ENCODE measurements at places on chromosomes 1 and 21. TPM values are rescaled to one million over a fixed set of nuclear protein-coding genes. Genes with fewer than 3 reads are reported as not detected.

DNA sequence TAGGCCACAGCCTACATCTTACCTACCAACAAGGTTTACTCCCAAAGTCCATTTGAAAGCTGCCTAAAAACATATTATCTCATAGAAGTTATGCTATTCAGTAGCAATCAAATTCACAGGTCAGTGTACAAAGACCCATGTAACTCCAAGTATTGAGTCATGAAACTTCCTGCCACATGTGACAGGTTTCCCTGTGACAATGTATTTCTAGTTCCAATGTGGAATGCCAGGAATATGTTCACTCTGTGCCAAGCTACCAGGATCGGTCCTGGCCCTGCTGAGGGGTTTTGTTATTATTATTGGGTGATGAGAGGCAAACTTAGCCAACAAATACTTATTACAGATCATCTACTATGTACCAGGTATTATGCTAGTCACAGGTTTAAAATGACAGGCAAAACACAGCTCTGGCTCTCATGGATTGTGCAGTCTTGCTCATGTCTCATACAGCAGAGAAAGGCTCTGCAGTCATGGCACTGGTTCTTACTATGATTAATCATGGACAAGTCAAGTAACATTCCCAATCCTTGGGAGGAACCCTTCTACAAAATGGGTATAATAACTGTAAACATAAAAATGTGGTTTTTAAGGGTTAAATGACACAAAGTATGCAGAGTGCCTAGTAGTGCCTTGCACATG lies 22.5 kb downstream of the DPH5 start:
- DNase-seq = peak; percentile 12

KRTAP19-3 gene
- not detected for total RNA-seq

CYP4Z1 gene
- not detected for total RNA-seq

DNA sequence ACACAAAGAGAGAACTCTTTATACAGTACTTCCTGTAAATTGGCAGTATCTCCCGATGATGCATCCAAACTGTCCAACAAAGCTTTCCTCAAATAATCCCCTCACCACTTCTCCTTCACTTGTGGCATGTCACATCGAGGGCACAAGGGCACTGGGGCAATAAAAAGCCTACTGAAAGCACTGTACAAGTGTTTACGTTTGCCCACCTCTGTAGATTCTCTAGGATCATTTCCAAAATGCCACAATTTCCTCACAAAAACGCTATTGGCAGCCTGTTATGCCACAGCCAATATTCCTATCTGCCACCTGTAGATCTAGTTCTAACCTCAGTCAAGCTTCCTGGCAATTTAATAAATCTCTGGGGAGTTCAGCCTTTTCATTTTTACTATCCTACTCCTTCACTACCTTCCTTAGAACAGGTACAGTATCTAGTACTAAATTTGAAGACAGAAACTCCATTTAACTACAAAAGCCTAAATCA lies 39.9 kb downstream of the HNRNPR start:
- no peak for DNase-seq

DNA sequence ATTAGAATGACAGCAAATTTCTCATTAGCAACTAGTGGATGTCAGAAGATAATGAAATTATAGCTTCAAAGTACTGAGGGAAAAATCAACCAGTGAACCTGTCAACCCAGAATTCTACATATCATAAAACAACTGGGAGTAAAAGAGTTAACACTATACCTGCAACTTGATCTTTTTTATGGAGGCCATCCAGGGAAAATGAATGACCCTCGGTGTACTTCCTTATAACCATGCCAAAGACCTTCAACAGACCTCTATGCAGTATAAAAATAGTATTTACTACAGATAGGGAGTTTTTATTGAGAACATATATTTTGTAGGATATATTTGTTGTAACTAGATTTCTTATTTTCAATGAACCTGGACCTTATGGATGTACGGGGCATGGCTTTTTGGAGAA lies 392.5 kb upstream of the ZRANB2 start:
- DNase-seq = no peak

GPR25 gene
- total RNA-seq = not detected

SELP gene
- not detected for total RNA-seq

DNA sequence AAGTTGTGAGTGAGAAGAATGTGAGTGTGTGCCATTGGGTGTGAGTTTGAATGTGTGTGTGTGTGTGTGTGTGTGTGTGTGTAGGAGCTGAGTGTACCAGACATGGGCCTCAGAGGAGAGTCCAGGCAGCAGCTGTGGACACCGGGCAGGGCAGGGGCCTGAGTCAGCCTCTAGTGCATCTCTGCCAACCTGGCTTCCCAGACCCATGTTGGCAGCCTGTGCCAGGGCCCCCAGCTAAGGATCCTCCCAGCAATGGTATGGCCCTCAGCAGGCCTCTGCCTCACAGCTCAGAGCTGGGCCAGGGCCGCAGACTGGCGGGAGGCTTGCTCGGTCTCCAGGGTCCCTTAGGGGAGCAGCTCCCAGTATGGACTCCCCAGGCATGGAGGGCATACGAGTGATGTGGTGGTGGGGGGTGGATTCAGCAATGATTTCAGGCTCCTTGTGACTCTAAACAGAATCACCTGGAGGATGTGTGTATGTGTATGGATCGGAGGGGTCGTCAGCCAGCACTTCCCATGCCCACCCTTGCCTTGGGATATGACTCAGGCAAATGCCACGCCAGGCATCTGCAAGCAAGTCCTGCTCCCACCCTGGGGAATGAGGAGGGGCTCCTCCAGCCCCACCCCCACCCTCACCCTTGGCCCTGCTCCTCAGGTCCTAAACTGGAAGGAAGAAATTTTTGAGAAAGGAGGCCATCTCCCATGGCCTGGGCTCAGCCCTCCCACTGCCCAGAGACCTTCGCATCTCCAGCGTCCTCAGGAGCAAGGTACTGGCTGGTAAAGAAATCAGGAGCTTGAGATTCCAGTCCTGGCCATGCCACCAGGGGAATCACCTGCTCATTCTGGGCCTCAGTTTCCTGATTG lies 1.8 kb upstream of the FOXO6 start:
- peak; percentile 82 for DNase-seq

DNA sequence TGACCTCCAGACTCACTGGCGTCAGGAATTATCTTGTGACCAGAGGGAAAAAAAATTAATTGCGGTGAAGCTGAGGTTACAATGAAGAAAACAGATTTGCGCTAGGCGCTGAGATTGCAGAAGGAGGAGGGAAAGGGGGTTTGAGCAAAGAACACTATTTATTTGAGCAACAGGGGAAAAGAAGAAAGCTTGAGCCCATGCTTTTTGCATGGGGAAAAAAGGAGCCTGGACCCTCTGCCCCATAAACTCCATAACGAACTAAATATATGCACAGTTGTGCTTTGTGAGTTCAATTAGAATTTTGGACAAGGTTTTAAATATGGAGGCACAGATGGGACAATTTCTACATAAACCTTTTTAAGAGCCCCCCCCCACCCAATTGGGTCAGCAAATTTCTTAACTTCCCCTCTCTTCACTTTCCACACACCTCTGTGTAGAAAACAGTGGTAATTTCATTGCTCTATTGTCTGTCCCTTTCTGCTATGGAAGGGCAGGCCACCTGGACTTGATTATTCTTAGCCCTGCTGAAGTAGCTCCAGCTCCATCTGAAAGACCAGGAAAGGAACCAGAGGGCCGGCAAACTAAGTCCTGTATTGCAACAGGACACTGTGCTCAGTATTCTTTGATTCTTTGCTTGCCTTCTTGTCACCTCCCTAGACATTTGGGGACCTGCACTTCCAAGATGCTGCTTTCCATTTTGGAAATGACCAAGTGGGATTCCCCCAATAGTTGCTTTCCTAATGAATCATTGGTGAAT lies 862 bp upstream of the ID3 start:
- peak; percentile 55 for DNase-seq

UBL4B gene
- total RNA-seq = not detected

C4BPB gene
- total RNA-seq = not detected

DNA sequence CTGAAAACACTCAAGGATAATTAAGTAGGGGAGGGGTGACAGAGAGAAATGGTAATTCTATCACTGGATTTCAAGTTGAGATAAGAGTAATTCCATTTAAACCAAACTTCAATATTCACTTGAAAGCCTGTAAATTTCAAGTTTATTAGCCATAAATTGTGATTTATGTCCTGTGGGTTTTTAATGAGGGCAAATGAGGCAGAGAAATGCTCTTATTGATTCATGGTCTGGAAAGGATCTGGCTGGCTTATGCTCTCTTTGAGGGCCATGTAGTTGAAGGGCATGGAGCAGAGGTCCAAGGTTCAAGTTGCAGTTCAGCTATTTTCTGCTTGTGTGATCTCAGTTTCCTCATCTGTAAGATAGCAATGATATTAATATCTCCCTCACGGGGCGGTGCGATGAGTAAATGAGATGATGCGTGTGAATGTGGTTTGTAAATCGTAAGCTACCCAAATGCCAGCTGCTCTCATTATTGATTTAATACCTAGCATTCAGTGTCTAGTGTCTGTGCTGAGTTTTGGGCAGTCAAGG lies 12.3 kb downstream of the OLFML3 start:
- no peak for DNase-seq

DNA sequence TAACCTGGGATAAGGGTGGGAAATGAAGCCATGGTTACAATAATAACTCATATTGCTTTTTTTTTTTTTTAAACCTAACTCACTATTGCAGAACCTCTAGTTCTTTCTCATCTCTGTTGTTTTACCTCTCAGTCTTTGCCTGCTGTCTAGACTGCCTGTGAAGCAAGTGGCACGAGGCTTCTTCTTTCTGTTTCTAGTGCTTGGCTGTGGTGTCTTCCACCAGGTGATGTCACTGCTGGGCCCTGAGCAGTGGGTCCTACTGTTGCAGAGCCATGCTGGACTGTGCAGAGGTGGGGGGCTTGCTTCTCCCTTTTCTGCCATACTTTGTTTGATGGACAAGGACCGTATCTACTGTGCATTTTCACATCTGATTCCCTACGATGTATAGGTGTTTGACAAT lies 51.7 kb downstream of the ZNF326 start:
- DNase-seq = no peak

DNA sequence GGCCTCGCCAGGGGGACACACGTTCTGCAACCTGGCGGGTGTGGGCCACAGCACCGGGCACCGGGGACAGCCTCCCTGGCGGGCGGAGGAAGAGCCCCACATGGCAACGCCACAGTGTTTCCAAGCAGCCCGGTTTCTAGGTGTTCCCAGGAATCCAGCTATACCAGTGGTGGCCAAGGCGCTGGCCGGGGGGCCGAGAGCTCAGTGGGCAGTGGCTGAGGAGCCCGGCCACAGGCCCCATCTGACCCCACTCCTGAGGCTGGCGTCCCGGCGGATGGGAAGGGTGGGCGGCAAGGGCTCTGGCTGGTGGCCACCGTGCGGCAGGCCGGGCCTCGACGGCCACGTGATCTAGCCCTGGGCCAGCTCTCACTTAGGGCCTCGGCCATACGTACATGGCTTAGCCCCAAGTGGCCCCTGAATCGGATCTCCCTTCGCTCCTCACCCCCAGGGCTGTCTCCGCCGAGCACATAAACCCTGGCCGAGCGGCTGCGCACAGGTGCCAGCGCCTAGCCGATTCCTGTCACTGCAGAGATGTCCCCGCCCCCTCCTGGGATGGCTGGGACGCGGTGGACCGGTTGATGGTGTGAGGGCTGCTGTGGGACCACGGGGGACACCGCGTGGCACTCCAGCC lies 68.7 kb downstream of the MORN1 start:
- no peak for DNase-seq

DNA sequence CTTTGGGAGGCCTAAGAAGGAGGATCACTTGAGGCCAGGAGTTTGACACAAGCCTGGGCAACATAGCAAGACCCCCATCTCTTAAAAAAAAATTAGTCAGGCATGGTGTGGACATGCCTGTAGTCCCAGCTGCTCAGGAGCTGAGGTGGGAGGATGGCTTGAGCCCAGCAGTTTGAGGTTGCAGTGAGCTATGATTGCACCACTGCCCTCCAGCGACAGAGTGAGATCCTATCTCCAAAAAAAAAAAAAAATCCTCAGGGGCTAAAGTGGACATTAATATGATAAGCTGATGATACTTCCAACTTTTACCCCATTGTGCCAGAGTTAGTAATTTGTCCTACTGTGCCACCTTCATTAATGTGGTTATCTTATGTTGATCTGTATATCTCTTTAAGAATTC lies 327.8 kb upstream of the FMN2 start:
- DNase-seq = no peak

GRCh38 chr1:64523413-64524337 lies 53.7 kb downstream of the CACHD1 start:
- no peak for DNase-seq

CDK11B gene
- 13.2 TPM for total RNA-seq

DNA sequence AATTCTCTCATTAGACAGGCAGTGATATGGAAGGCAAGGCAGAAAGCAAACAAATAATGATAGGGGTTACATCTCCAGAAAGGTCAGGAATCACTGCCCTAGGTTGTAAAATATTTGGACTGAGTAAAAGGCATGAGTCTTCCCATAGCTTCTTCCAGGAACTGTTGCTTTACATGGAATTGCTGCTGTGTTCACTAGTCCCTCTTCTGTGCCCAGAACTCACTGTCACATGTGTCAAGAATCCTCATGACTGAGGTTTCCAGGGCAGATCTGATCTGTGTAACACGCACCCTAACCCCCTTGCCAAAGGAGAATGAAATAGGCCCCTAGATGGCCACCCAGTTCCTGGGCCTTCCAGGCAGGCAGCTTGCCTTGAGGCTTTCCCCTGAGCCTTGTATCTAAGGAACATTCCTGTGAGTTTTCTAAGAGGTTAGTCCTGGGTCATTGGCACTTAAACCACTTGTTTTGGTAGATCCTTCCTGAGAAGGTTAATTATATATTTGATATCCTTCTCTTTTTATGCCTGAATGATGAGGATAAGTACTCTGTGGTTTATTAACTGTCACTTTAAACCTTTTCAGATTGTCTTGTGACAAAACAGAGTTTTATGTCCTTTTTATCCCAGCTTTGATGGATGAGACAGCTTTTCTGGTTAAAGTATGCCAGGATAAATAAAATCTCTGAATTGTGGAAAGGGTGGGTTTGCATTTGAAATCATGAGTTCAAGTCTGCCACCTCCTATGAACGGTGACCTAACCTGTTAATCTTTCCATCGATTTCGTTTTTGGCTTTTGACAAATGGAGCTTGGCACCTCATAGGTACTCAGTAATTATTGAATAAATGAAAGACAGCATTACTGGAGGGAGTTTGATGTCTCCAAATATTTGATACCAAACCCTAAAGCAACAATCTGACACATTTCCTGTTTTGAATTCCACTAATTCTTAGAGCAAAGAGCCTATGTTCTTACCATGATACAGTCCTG lies 163.3 kb downstream of the DHRS3 start:
- DNase-seq = peak; percentile 96

GRCh38 chr1:218896202-218896601 lies 277.5 kb upstream of the LYPLAL1 start:
- no peak for DNase-seq

ZRANB2 gene
- total RNA-seq = 29.2 TPM

AMY1A gene
- total RNA-seq = not detected

Data from M059J (cell line).